ENCODE measurements at places on chromosomes 6 and 20.

DNA sequence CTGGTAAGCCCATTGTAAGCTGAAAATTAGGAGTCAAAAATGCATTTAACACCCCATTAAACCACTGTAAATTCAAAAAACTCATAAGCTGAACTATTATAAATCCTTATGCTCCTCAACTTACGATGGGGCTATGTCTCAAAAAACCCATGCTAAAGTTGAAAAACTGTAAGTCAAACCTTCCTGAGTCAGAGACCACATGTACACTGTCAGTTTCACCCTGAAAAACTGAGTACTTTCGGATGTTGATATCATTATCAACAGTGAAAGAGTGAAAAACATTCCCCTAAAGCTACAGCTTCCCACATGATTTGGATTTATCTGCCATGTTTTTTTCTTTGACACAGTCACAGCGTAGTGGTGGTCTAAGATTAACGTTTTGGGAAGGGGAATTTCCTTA lies 14.2 kb downstream of the RAB23 start:
- no peak for DNase-seq

DNA sequence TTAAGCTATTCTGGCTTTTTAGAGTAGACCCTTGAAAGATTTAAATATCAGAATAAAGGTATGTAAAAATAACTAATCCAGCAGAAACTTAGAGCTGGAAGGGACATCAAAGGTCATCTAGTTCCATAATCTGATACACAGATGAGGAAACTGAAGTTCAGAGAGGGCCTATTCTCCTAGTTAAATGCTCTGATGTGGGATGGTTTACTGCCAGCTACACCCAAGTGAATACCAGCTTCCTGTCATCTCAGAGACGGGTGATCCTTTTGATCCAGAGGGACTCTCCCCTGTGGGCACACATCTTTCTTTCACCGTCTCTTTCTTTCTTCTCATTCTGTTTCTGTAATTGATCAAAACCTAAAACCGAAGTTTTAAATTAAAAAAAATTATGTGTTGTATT lies 94.1 kb downstream of the MAN1A1 start:
- no peak for DNase-seq

GRCh38 chr6:151357758-151358436 lies 33.5 kb downstream of the ZBTB2 start:
- no peak for DNase-seq

DNA sequence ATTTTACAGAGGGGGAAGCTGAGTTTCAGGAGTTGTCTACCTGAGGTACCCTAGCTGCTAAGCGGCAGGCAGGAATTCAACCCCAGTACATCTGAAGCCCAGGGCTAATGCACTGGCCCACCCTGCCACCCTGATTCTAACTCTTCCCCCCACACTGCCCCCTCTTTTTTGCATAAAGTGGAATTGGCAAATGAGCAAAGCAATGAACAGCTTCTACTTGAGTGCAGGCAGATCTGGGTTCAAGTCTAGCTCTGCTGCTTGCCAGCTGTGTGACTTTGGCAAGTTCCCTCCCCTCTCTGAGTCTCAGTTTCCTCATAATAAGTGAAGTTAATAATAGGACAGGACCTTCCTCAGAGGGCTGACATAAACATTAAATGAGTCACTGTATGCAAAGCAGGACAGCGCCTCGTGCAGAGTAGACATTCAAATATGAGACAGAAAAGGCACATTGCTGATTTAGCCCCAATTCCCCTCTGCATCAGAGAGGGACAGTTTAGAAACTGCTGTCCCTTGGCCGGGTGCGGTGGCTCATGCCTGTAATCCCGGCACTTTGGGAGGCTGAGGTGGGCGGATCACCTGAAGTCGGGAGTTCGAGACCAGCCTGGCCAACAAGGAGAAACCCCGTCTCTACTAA lies 4.7 kb downstream of the ADA start:
- DNase-seq: peak; percentile 95

DNA sequence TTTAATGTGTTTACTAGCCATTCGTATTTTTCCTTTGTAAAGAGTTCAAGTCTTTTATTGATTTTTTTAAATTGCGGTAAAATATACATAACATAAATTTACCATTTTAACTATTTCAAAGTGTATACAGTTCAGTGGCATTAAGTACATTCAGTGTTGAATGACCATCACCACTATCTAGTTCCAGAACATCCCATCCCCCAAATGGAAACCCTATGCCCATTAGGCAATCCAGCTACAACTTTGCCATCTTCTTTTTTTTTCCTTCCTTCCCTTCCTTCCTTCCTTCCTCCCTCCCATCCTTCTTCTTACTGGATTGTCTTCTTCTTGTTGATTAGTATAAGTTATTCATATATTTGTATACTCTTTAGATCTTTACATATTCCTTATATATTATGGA lies 8.6 kb downstream of the LPIN3 start:
- DNase-seq: no peak

GRCh38 chr6:148827416-148828045 lies 80.7 kb downstream of the UST start:
- DNase-seq: no peak

DNA sequence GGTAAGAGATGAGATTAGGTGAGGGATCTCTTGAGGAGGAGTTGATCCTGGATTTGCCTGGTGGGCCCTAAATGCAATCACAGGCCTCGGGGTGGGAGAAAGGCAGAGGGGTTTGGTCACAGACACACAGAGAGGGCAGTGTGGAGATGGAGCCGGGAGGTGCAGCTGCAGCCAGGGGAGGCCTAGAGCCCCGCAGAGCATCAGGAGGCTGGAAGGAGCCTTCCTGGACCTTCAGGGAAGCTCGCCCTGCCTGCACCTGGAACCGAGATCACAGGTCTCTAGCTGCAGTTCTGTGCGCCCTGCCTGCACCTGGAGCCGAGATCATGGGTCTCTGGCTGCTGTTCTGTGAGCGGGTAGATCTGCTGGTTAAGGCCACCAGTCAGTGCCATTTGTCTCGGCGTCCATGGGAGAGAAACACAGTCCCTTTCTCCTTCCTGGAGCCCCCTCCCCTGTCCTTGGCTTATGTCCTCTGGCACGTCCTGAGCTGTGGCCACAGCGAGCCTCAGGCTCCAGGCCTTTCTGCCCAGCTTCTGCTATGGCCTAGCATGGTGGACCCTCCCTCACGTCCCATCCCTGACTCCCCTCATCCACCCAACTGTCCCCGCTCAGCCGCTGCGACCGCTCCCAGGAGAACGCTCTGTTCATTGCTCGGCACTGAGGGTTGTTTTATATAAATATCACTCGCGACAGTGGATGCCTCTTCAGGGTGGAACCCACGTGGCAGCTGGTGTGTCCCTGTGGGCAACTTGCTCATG lies 112.0 kb downstream of the DACT2 start:
- no peak for DNase-seq

DNA sequence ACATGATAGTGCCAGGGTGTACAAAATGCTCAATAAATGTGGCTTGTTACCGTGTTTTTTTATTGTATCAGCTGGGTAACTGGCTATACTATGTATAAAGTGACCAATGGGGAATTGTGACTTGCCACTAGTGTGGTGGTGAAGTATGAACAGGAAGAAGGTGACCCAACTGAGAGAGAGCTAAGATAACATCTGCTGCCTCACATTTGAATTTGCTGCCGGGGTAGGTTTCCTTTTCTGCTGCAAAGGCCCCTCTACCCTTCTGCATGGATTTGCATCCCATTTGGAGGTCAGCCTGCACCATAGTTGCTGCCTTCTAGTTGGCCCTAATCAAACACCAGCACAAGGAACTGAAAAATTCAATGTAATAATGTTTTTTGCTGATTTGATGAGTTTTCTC lies 24.1 kb downstream of the IL17A start:
- peak; percentile 73 for DNase-seq

DNA sequence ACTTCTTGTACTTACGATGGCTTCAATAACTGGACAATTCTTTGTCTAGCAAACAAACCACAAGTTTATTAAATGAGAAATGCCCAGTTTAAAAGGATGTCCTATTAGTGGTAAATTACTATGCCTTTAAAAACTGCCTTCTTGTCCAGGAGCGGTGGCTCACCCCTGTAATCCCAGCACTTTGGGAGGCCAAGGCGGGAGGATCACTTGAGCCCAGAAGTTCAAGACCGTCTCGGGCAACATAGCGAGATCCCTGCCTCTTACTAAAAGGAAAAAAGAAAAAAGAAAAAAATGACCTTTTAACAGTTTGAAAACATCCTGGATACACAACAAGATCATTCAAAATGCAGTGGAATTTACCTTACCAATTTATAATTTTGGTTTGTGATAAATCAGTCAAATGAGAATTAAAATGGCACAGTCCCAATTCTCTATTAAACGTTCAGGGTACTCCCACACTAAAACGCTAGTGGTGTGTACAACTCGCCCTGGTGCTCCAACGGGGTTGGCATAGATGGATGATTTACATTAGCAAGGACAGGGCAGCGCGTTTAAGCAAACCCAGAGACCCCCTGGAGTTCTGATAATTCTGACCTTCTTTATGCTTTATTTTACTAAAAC lies 2.3 kb downstream of the ZBTB2 start:
- peak; percentile 31 for DNase-seq

DNA sequence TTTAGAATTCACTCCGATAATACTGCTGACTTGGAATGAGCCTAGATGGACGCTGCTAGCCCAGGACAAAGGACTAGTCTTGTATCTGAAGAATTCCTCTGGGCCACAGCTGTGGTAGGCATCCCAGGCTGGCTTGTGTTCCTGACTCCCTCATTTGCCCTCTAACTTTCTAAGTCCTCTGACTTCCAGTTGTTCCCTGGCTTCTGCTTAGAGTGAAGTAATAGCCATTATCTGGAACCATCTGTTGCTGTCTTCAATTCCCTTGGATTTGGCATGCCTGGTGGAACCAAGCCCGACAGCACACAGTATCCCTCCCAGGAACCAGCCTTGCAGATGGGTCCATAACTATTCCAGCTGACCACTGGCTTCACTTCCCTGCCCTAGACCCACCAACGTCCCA lies 376.0 kb downstream of the SYNE1 start:
- no peak for DNase-seq

DNA sequence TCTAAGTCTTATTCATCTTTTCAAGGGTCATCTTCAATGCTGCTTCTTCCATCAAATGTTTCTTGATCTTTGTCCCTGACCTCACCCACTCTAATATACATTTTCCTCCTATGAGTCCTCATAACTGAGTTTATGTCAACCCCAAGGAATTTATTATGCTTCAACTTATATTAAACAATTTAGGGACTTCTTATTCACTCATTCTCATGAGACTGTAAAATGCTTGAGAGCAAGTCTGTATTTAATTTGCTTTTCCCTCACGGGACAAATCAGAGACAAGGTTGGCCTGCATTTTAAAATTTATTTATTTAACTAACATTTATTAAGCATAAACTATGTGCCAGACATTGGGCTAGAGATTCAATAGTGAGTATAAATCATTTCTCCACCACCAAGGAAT lies 312.0 kb upstream of the NT5E start:
- DNase-seq: no peak

- no peak for DNase-seq
Measured at GRCh38 chr6:34149452-34149810, 3.5 kb upstream of the GRM4 start.

GRCh38 chr6:69973138-69973537 lies 106.8 kb downstream of the COL19A1 start:
- no peak for DNase-seq

DNA sequence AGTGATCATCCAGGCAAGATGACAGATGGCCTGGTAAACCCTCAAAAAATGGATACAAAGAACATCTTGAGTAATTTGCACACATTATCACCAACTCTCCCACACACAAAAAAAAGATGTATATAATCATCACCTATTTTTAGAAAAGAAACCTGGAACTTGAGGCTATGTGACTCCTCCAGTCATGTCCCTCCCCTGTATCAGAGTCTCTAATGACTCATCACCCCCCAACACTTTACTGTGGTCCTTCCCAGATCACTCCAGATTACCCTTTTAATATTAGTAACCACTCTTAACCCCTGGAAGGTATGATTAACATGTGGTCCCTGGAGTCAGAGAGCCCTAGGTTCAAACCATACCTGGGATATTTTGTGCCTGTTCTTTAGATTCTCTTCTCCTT lies 144.8 kb downstream of the ZNF217 start:
- DNase-seq: no peak

DNA sequence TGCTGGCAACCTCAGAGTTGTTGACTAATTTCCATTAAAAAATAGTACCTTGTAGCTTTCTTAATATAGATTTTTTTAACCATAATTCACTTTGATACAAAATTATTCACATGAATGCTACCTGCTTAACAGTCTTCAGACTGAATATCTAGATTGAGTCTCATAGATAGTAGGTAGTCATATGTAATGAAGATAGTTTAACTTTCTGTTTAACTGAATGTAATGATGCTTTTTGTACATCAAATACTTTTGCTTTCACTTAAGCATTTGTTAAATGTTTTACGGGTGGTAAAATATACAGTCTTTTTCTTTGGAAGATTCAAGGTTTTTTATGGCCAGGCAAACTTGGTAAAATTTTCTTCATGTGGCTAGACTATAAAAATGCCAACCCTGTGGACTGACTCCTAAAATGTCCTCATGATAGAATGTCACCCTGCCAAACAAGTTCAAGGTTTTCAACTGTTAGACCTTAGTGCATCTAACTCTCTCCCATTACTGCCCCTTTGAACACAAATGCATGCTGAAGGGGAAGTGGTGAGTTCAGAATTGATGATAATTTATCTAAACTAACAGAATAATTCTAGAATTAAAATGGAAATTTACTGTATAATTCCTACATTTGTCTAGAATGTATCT lies 16.4 kb downstream of the TBPL1 start:
- DNase-seq: no peak

DNA sequence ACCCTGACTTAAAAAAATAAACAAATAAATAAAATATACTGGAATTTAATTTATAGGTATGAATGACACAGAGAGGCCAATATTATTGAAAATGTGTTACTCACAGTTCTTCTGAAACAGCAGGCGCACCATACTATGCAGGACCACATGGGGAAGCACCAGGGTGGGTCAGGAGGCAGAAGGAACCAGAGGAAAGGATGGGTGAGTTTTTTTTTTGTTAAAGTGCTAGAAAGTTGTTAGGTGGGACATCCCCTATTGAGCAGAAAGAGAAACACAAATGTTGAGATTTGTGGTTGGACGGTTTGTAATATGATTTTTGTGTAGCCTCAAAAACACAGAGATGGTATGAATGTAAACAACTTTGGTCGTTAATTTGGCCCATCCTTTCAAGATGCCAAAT lies 26.0 kb downstream of the PTPRA start:
- DNase-seq: peak; percentile 34

GRCh38 chr6:122374307-122374706 lies 25.1 kb upstream of the HSF2 start:
- peak; percentile 13 for DNase-seq

Measured in GM12865 (cell line).